Stimulated activated CD4-positive, alpha-beta T cell treated with anti-CD3 and anti-CD28 coated beads, TNF-alpha, amount 100 ng/mL, for 24 hours (primary cell): ENCODE measurements at places on chromosomes 16 and 17.
A peak's percentile ranks its signal among the peaks of the same experiment; 100 is the strongest.

DNA sequence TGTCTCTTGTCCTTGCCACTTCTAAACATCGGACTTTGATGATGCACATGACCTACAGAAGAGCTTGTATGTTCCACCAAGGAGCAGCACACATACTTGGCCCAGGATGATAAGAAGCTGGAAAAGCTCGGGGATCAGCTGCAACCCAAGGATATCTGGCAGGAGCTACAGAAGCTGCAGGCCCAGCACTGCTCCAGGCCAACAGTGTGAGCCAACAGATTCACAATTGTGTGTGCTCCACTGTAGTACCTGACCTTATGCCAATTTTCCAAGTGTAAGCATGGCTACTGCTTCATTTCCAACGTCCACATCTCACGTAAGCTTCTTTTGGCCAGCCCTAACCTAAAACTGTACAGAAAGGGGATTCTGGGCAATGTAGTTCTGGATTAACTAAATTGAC lies 83.4 kb downstream of the COX10 start:
- no peak for DNase-seq

- DNase-seq = peak; percentile 64
Observed at GRCh38 chr17:77441130-77441920, 300.6 kb downstream of the SEC14L1 start.

DNA sequence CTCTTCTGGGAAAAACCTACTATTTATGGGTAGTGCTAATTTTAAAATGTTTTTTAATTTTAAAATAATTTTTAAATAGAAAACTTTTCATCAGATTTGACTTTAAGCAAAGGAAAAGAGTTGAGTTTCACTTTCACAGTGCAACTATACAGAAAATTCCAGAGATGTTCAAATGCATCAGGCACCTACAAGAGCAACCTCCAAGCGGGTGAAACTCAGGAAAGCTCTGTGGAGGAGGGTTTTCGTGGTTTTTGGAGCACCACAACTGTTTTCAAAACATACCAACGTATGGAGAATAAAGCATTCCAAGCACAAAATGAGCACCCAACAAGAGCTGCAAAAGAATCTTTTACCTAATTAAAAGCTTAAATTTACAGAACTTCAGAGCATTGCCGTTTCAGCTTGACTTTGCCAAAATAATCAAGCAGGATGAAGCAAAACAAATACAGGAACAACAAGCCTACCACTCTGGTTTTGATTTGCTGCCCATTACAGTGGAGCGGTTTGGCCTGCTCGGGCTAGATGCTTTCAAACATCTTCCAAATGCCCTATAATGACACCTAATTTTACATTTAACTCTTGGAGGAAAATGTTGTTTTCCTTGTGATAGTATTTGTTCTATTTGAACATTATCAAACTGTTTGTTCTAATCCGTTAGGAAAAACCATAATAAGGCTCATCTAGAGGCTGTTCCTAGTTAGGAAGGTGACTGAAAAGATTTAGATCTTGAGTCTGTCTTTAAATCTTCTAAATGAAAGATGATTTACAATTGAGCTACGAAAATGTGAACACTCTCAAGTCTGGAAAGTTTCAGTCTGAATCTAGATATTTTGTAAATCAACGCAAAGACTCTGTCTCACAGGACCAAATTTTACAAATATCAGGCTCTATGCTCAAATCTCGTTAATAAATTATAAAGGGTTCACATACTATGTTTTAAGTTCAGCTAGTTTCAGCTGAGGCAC lies 34.5 kb downstream of the NACA2 start:
- DNase-seq = no peak

DNA sequence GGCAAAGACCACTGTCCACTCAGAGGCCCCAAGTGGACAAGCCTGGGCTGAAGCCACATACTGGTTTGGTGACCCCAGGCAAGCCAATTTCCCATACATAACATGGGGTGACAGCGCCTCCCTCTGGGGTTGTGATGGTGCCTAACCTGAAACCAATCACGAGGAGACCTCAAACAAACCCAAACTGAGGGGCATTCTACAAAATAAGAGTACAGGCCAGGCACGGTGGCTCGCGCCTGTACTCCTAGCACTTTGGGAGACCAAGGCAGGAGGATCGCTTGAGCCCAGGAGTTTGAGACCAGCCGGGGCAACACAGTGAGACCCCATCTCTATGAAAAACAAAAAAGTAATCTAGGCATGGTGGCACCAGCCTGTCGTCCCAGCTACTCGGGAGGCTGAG lies 3.6 kb downstream of the P2RX5 start:
- no peak for DNase-seq

DNA sequence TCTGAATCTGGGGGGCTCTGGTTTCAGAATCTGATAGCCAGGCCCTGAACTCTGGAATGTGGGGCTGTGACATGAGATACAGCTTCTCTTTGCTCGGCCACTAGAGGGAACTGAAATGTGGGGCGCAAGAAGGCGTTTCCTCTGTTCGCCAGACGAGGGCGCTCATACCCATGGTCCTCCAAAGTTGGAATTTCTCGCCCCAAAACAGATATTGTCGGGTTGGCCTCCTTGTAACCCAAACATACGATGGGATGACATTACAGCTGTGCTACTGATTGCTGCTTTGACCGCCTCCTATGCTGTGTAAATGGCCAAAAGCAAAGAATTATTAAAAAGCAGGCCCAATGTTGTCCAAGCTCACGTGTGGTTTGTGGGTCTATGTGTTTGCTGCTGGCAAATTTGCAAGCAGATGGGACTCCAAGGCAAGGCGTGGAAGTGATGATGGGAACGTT lies 13.1 kb upstream of the MSI2 start:
- peak; percentile 61 for DNase-seq

GRCh38 chr16:24062270-24062817 lies 193.8 kb upstream of the CACNG3 start:
- DNase-seq = no peak

- no peak for DNase-seq
Observed at GRCh38 chr17:75271955-75272847, 1.2 kb upstream of the MIF4GD start.

DNA sequence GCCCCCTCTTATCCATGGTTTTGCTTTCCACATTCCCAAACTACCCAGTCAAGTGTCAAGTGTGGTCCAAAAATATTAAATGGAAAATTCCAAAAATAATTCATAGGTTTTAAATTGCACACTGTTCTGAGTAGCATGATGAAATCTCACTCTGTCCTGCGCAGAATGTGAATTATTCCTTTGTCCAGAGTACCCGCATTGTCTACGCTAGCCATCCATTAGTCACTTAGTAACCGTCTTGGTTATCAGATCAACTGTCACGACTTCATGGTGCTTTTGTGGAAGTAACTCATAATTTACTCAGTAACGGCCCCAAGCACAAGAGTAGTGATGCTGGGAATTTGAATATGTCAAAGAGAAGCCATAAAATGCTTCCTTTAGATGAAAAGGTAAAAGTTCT lies 94.9 kb downstream of the SLC39A11 start:
- no peak for DNase-seq

GRCh38 chr17:78225088-78225865 lies 6.2 kb upstream of the TMEM235 start:
- DNase-seq = no peak

- DNase-seq = no peak
Observed at GRCh38 chr16:83789642-83790401, 18.0 kb upstream of the HSBP1 start.

- no peak for DNase-seq
Observed at GRCh38 chr17:38693700-38694329, 11.3 kb upstream of the MLLT6 start.

GRCh38 chr17:47262586-47262985 lies 9.0 kb downstream of the ITGB3 start:
- DNase-seq = no peak

DNA sequence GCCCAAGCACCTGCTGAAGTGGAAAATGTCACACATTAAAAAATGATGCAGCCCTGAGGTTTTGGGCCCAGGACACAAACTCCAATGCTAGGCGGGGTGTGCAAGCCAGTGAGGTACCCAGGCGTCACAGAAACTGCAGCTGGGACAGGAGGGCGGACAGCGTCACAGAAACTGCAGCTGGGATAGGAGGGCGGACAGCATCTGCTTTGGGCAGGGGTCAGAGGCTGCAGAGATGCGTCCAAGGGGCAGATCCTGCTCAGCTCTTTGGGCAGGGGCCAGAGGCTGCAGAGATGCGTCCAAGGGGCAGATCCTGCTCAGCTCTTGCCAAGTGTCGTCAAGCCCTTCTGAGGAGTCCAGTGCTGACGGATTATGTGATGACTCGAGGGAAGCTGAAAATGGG lies 43.9 kb upstream of the RCVRN start:
- DNase-seq = no peak

- peak; percentile 71 for DNase-seq
Observed at GRCh38 chr17:36602924-36603384, 1.6 kb downstream of the MRM1 start.

DNA sequence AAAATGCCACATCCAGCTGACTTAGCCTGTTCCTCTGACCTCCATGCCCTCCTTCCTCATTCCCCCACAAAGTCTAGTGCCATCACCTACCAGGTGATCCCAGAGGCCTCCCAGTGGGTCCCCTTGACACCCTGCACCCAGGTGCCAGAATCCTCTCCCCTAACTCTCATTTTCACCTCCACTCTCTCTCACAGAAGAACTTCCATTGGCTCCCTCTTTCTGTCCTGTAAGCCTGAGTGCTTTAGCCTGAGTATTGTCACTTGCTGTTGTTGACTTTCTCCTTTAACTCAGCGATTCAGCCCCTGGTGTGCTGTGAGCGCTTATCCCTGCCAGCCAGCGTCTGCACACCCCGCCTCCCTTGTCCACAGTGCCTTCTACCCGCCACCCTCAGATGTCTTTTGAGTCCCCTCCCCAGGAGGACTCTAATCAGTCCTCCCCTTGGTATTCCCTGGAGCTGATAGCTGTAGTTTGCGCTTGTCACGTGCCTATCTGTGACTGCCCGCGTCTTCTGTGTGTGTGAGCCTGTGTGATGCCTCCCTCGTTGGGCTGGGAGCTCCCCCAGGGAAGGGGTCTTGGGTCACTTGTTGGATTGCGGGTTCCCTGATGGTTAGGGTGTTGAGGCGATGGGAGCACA lies 31.9 kb downstream of the ARHGAP23 start:
- no peak for DNase-seq

GRCh38 chr17:1460233-1460632 lies 4.2 kb upstream of the CRK start:
- no peak for DNase-seq

DNA sequence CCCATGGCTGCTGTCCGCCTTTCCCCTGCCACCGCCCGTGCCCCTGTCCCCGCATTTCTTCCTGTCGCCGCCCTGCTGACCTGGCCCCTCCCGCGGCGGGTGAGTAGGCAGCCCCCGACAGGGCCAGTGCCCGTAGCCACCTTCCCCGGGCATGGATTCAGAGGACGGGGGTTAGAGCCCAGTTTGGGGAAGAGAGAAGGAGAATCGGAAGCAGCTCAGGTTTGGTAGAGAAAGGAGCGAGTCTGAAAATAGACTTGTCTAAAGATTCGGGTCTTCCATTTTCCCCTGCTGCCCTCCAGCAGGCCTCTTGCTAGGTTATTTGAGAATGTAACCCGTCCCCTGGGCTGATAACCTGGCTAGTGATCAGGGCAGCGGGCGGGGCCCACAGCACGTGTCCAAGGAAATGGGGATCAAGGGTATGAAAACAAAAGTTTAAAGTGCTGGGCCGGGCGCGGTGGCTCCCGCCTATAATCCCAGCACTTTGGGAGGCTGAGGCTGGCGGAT lies 7.9 kb upstream of the CLDN9 start:
- DNase-seq = no peak

- DNase-seq = no peak
Observed at GRCh38 chr17:5825717-5826330, 241.5 kb upstream of the NLRP1 start.

GRCh38 chr17:67944035-67944434 lies 52.2 kb downstream of the C17orf58 start:
- no peak for DNase-seq

- DNase-seq = no peak
Observed at GRCh38 chr17:251531-251930, 70.1 kb upstream of the DOC2B start.

GRCh38 chr17:9266697-9267117 lies 245.4 kb downstream of the NTN1 start:
- DNase-seq = no peak

DNA sequence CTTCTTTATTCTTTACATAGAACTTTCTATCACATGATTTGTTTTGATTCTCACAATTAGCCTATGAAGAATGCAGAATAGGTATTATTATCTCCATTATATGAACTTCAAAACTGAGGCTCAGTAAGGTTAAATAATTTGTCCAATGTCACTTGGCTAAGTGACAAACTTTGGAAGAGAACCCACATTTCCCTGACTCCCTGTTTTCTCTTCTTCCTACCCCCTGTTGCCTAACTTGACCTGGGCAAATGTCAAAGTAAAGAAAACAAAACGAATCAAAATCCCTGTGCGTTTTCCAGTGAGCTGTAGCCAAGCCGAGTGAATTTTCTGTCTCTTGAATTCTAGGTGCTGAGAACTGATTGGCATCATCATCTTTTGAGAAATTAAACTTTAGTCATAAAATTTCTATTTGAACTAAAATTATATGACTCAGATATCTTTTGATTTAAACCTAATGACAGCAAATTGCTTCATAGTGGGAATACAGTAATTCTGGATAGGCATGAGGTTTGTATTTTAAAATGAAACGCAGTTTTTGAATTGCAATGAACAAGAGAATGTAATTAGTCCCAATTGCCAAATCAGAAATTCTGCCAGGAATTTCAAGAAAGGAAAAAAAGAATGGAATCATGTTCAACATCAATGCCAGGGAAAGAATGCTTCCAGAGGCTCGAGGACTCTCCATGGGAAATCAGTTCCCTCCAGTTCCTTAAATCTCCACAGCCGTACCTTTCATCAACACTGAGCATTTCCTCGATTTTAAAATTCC lies 4.6 kb upstream of the NACA2 start:
- DNase-seq = no peak

- no peak for DNase-seq
Observed at GRCh38 chr17:30196504-30196903, 39.0 kb downstream of the SLC6A4 start.

DNA sequence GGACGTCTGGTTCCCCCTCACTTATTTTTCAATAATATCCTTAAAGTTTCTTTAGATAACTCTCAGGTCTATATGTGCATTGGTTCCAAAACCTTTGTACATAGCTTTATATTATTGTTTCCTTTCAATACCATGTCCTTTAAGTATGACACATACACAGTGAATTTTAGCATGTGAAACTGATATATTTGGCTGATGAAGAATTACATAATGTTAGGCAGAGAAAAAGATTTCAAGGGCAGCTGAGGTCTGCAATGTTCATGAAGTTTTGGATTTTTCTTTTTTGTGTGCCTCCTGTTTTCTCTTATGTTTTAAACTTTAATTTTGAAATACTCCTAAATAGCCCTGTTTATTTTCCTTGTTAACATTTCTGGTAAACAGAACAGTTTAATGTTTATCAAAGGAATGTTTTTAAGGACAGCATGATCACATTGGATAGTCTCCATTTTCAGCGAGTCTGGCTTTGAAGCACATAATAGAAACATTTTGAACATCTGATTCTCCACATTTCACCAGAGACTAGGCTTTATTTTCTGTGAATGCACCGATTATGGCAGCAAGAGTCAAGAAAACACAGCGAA lies 32.9 kb upstream of the FBXO47 start:
- DNase-seq = no peak

GRCh38 chr16:23941963-23942564 lies 106.3 kb downstream of the PRKCB start:
- no peak for DNase-seq
